ENCODE measurements at places on chromosomes 7 and 10. TPM values are rescaled to one million over a fixed set of nuclear protein-coding genes. Genes with fewer than 3 reads are reported as not detected.

GRCh38 chr7:94591176-94591575 is 64.8 kb downstream of the SGCE start:
- no peak for DNase-seq

- no peak for DNase-seq
These were observed 183.6 kb downstream of the NRP1 start for GRCh38 chr10:33150889-33151288.

GRCh38 chr7:152911922-152912321 is 152.4 kb downstream of the ACTR3B start:
- no peak for DNase-seq

DNA sequence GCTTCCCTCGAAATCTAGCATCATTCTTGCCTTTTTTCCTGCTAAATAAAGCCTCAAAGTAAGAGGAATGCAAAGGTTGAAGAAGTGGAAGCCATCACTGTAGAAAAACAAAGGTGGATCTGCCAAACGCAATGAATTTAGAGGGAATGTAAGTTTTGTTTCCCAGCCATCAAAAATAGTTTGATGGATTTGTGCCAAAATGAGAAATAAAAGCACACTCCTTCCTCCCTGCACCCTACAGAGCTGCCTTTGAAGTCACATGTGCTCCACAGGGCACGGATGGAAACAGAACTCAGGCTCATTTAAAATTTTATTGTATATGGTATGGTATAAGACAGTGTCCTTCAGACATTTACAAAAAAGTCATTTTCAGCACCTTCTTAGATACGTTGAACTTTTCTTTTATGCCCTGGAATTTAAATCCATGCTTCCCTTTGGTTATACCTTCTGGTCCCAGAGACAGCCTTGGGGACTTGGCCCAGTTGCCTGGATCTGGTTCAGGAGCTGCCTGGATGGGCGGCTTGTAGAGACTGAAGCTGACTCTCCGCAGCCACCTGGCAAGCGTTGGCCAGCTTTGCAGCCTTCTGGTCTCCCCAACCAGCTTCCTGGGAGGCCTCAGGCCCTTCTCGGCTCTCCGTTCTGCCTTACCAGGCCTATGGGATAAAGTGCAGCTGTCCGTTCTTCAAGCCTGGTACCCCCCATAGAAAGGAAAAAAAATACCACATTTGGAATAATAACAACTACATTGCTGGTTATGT is 228.5 kb upstream of the NEBL start:
- DNase-seq = peak; percentile 87

DNA sequence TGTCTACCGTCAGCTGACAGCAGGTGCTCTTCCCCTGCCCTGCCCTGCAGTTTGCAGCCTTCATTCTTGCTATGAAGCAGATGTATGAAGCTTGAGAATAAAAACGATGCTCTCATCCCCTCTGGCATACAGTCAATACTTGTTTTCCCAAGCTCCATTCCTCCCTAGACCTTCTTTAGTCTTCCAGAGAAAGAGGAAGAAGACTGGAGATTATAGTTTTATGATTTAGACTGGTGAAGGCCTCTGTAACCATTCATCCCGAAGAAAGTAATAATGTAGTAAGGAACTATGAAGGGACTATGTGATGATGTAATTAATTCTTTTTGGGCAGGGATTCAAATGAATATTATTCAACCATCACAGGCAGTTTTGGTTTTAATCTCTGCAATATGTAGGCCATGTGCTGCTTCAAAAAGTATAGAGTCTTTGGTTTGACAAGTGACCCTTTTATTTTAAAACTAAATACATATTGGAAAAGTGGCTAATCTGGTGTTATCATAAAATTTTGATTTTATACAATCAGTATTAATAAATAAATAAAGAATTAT is 242.4 kb upstream of the KIAA1217 start:
- DNase-seq = no peak

- no peak for DNase-seq
These were observed 511 bp upstream of the NRP1 start for GRCh38 chr10:33334805-33335550.

- DNase-seq = peak; percentile 78
These were observed 72.5 kb downstream of the GOLGA7B start for GRCh38 chr10:97922022-97922758.

- no peak for DNase-seq
These were observed 5.5 kb upstream of the GDF10 start for GRCh38 chr10:47294501-47294900.

DNA sequence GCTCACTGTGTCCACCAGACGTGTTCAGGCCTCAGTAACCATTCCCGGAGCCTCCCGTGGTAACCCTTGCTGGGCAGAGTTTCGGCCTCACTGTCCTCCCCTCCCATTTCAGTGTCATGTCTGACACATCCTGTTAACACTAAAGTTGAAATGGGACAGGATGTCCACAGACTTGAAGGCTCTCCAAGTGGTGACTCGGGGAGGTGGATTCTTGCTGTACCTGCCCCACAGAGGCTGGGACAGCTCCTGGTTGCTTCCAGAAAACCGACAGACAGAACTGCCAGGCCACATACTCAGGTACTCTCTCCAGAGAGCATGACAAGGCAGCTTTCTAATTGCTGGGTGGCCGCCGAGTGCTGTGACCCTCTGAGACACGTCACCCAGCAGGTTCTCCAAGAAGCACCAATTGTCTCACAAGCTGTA is 17.9 kb upstream of the CYTH3 start:
- DNase-seq = no peak

DNA sequence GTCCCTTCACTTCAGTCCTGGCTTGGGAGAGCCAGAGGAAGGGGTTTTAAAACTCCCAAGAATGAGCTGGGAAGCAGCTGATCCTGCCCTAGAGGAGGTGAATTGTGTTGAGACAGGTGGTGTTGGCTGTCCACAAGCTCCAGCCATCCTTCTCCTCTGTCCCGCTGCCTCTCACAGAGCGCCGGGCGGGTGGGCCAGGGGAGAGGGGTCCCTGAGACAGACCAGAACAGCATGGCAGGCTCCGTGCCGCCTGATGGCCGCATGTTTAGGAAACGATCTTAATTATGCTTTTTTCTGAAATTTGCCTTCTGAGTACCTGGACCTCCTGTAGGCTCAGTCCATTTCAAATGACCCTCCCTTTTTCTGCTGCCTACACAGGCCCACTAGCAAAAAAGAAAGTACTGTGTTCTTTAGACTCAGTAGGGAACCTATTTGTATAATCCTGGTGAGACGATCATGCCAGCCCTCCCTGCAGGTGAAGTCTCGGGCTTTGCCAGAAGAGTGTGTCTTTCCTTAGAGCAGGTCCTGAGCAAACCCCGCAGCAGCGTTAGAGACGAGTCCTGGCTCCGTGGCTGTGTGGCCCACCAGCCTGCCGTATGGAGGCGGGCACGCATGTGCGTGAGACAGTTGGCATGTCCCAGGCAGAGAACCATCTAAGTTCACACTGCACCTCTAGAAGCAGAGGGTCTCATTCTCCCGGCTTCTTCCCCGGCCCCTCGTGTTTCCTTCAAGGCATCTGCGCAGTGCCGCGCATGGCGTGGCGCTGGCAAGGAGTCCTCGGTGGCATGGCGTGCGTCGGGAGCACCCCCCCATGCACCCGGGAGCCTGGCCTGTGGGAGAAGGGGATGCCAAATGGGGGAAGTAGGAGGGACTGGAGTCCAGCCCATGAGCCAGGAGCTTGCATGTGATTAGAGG is 26.3 kb upstream of the PWWP2B start:
- DNase-seq = no peak

DNA sequence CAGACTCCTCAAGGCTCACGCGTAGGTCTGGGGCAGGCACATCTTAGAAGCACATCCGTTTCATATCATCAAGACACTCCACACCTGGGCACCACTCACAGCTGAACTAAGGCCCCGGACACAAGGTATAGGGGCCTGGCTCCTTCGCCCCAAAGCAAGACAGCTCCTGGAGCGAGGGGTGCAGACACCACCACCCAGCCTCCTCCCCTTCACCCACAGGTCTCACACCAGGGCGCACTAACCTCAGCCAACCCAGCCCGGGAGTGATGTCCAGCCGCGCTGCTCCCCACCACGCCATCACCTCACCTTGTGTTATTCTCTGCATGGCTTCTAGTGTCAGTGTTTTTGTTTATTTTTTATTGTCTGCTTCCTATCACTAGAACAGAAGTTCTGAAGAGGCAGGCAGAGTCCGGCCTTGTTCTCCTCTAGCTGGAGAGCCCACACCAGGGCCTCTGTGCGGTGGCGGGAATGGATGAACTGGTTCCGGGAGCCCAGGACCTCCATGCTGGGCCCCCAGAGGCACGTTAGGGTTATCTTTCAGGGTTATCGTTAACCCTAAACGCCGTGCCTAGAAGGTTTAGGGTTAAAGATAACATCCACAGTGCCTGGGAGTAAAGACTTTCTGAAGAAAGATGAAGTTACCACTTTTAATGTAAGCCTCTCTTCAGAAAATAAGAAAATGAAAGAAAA is 21.8 kb downstream of the BRI3 start:
- no peak for DNase-seq

DNA sequence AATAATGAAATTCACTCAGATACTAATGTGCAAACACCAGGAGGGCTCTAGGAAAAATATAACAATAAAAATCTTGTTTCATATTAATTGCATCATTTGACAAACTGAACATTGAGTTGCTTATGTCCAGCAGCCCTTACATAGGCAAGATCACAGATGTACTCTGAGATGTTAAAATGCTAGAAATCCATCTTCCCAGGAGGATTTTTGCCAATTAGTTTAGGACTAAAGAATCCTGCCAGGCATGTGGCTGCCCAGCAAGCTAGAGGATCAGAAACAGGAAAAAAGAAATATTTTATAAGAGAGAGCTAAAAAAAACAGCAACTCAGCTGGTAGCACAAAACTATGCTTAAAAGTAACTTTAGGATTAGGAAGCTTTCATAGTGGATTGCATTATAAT is 407.8 kb downstream of the NXPH1 start:
- DNase-seq = no peak

- no peak for DNase-seq
These were observed 30.2 kb upstream of the CYP26C1 start for GRCh38 chr10:93030409-93030808.

- no peak for DNase-seq
These were observed 47.4 kb upstream of the FAM180A start for GRCh38 chr7:135795846-135796570.

DNA sequence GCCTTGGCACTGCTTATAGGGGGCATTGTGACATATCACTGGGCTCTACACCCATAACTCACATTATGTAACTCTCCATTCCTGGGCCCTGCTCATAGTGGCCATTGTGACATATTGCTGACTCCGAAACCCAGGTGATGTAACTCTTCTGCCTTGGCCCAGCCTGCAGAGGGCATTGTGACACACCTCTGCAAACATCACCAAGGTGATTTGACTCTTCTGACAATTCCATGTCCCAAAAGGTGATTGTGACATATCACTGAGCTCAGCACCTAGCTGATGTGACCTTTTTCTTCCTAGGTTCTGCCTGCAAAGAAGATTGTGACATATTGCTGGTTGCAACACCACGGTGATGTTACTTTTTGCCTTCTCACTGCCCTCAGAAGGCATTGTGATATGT is 36.5 kb upstream of the ZNF680 start:
- DNase-seq = no peak

GRCh38 chr7:3895341-3896116 is 594.5 kb downstream of the SDK1 start:
- no peak for DNase-seq

DNA sequence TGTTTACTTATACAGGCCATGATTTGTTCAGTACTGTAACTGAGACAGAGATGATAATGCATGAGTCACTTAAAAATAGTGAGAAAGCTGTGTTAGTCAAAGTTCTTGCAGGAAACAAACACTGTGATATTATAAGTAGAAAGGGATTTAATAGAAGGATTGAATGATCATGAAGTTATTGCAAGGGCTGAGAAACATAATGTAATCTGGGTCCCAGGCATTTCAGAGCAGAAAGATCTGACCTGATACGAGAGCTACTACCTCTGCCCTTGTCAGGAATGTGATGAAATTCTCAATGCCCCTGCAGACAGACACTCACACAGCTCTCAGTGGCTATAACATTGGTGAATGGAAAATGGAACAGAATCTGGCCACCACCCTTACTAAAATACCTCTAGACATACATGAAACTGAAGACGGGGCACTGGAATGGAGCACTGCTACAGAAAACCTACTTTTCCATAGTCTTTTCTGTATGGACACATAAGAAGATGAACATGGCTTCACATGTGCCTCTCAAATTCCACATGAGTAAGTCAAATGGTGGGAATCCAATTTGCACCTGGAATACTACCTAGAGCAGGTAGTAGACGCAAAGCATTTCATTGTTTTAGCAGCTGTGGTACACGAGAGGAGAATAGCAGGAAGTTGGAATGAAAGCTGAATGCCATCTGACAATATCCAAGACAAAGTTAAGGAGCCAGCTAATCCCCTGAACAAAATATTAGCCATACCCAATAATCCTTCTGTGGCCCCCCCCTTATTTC is 19.1 kb upstream of the VWDE start:
- no peak for DNase-seq

GRCh38 chr7:105524840-105525239 is 2.8 kb upstream of the PUS7 start:
- DNase-seq = no peak

DNA sequence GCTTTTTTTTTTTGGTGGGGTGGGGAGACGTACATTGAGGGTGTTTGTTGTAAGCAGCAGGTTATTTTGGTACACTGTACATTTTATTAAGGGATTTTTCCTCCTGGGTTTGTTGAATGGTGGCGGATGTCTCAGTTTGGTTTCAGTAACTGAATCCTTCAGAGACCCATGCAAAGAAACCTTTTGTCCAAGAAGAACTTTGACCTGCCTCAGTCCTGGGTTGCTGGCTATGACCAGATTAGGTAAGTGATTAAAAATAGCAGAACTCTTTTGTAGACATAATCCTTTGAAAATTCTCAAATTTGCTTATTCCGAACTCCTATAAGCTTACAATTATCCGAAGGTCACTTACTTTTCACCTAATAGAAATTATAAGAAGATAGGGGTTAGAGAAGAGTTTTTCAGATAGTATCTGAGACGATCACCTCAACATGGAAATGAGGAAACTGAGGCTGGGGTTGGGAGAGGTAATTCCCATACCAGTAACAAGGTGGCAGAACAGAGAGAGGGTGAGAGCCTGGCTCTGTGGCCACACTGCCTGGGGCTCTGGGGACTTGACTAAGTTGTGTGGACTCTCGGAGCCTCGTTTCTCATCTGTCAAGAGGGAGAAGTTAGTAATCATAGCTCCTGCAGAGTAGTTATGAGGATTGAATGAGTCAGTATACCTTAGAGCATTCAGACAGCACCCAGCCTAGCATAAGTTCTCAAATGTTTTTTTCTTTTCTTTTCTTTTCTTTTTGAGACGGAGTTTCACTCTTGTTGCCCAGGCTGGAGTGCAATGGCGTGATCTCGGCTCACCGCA is 87.4 kb downstream of the CCNY start:
- no peak for DNase-seq

PBLD gene
- 12.8 TPM for total RNA-seq

CYP26C1 gene
- total RNA-seq = 9.5 TPM

MGMT gene
- 16.6 TPM for total RNA-seq

OPALIN gene
- not detected for total RNA-seq

TMEM229A gene
- total RNA-seq = 2.4 TPM

SPDYE8 gene
- not detected for total RNA-seq

AASS gene
- total RNA-seq = 79.6 TPM

TEX47 gene
- total RNA-seq = not detected

CTAGE15 gene
- 0.18 TPM for total RNA-seq

ASB10 gene
- not detected for total RNA-seq

KCNMA1 gene
- 109 TPM for total RNA-seq
